ENCODE measurements at places on chromosomes 7 and 10.

DNA sequence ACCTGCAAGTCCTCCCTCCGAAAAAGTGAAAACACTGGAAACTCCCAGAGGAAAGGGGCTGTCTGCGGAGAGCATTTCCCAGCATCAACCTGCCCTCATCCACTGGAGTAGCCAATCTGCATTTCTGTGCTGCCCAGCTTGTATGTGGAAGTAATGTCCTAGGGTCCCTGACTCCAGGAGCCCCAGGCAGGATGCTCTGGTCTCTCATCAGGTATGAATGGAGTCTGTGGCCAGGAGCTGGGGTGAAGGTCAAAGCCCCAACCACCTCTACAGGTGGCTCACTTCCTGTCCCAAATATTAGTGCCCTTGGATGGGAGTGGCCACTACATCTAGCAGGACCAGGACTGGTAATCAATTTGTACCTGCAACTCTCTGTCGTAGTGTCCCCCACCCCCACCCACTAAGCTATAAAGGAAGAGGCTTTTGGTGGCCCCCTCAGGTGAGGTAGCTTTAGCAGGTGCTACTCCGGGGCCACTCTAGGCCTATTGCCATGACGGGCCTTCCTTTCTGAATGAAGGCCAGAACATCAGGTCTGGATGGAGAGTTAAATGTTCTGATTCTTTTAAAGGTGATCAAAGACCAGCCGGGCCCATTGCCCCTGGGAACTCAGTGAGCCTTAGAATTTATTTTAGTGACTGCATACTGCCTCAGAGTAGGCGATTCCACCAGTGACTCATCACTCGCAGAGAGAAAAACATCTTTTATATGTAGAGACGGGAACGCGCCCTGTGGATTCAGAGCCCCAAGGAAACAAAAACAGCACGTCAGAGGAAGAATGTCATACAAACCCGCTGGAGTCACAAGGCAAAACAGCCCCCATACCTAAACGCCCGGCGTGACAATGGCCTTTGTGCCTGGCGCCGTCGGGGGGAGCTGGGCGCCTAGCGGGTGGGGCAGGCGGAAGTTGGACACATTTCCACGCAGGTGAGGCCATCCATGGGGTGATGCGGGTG, 13.0 kb downstream of the EN2 start:
- DNase-seq: no peak

- no peak for DNase-seq
Measured at GRCh38 chr10:21501731-21502347, 23.6 kb downstream of the SKIDA1 start.

DNA sequence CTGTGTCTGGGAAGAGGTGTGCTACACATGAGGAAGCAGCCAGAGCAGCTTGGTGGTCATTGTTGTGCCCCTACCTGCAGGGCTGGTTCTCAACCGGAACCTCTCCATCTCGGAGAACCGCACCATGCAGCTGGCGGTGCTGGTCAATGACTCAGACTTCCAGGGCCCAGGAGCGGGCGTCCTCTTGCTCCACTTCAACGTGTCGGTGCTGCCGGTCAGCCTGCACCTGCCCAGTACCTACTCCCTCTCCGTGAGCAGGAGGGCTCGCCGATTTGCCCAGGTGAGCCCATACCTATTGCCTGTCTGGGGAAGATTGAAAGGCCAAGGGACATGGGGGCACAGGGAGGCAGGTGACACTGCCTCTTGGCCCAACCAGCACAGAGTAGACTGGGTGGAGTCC, 29.3 kb upstream of the CSGALNACT2 start:
- no peak for DNase-seq

- DNase-seq: no peak
Measured at GRCh38 chr10:14377591-14378175, 47.0 kb upstream of the FRMD4A start.

Data from caudate nucleus (tissue), 63 donors.